ENCODE measurements at places on chromosomes 5 and 9. TPM values are rescaled to one million over a fixed set of nuclear protein-coding genes. Genes with fewer than 3 reads are reported as not detected.

GRCh38 chr9:107650995-107651394 lies 161.4 kb upstream of the KLF4 start:
- no peak for DNase-seq

GRCh38 chr5:169732841-169733240 lies 95.8 kb downstream of the DOCK2 start:
- no peak for DNase-seq

DNA sequence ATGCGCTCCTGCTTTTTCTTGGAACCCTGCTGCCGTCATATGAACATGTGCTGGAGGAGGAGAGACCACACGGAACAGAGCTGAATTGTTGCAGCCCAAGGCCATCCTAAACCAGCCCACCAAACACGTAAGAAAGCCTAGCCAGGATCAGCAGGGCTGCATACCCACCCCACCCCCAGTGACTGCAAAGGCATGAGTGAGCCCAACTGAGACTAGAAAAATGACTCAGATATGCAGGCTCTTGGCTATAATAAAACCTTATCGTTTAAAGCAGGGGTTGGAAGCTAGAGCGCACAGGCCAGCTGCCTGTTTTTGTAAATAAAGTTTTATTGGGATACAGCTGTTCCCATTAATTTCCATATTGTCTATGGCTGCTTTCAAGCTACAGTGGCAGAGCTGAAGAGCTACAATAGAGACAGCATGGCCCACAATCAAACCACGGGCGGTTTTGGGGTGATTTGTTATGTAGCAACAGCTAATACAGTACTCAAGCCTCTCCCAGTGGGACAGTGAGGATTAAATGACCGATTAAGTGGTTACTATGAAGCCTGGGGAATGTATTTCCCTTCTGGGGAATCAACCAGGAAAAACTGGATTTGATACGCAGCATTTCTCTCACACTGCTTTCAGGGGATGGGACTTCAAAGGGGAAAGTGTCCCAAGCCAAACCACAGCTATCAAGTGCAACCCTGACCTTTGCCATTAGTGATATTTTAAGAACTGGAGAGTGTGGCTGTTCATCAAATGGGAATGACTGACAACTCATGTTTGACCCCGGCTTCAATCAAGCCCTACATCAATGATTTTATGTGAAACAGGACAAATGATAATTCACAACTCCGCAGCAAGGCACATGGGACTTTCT lies 6.3 kb downstream of the SHB start:
- no peak for DNase-seq

DNA sequence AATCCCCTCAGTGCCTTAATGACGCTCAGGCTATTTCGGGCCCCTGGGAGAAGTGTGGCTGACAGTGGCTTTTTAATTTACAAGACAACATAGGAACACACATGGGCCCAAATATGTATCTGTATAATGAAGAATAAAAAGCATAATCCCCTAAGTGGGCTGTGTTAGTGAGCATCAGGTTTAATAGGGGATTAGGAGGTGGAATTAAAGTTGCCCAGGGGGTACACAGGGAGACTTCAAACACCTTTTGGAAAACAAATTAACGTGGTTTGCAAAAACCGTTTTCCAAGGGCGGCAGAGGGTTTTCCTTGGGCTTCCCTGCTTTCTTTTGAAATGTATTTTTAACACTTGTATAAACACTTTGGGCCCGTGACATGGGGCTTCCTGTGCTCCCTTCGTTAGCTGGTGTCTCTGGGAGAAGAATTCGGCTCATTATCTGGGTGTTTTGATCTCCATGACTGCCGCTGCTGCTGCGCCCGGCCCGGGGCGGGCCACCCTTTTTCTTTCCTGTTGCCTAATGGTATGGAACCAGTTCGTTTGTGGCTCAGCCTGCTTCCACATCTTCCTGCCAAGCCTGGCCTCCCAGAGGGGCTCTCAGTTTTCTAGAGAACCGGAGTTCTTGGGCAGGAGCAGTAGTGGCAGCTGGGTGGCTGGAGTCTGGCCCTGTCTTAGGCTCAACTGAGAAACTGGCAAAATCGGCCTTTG lies 173.0 kb downstream of the MACROH2A1 start:
- DNase-seq, result peak; percentile 88

DNA sequence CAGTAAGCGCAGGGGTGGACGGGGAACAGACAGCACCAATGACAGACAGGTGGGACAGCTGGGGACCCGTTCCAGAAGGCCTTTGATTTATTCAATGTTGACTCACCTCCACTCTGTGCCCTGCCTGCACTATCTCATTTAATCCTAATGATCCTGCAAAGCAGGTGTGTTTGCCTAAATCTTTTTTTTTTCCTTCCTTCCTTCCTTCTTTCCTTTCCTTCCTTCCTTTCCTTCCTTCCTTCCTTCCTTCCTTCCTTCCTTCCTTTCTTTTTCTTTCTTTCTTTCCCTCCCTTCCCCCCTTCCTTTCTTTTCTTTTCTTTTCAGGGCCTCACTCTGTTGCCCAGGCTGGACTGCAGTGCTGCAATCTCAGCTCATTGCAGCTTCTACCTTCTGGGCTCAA lies 17.1 kb upstream of the CORO2A start:
- DNase-seq, result no peak

GRCh38 chr5:149268928-149269557 lies 2.6 kb upstream of the AFAP1L1 start:
- no peak for DNase-seq

SLC25A48 gene
- total RNA-seq, result not detected

- no peak for DNase-seq
Observed at GRCh38 chr5:16994565-16994964, 58.5 kb upstream of the MYO10 start.

DNA sequence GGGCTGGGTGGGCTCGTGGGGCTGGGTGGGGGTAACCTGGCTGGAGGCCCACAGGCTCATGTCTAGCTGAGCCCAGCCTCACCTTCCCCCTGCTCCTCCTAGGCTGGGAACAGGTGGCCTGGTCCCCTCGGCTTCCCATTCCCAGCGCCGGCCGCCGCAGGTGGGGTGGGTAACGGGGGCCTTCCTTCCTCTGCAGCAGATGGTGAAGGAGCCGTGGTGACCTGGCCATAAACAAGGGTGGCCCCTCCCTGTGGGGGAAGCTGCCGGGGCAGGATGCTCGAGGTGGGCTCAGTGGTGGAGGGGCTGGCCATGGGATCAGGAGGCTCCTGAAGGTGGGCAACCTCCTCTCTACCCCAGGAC lies 41.0 kb upstream of the EGFL7 start:
- no peak for DNase-seq

BRD9 gene
- 38.2 TPM for total RNA-seq

DNA sequence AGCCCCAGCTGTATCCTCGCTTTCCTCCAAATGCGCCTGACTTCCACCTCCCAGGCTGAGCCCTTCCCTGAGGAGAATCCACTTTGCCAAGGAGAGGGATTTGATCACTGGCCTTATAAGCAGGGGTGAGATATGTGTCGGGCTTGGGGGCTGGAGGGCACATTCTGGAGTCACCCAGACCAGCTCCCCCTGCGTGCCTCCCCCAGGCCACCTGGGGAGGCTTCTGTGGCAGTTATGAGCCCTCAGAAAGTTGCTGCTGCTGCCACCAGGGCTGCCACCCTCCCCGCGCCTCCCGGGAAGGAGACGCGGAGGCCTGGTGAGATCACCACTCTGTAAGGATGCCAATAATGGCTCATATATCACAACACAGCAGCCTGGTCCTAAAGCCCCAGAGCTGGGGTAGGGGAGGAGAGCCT lies 211.5 kb downstream of the PAPPA start:
- DNase-seq, result no peak

DNA sequence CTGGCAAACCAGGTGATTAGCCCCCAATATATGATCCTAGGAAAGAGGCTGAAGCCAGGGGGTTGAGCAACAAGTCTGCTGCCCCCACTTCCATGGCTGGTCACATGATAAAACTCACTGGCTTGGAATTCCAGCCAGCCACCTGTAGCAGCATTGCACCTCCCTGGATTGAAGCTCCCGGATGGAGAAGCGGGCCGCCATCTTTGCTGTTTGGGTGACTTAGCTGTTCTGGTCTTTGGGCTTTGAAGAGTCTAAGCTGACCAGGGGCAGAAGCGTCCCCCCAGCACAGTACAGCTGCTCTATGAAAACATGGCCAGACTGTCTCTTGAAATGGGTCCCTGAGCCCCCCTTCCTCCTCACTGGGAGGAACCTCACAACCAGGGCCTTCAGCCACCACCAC lies 610.2 kb downstream of the ANXA1 start:
- no peak for DNase-seq

DNA sequence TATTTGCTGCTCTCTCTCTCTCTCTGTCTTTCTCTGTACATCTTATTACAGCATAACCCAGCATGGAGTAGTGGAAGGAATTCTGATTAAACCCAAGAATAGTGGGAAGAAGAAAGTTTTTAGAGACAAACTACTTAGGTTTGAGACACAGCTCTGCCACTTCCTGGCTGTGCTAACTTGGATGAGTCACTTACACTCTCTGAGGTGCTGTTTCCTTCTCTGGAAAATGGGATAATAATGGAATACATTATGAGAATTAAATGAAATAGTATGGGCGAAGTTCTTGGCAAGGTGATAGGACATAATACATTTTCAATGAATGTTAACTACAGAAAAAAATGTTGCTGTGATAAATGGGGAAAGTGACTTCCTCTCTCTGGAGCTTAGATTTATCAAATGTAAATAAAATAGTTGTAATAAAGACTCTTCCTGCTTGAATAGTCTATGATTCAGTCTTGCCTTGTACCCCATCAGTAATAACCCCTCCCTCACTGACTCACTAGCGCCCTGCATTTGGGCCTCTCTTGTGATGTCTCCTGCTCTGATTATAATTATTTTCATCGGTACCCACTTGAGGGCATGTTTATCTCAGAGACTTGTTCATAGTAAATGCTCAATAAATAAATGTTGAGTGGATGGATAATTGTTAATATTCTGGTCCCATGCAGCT lies 27.6 kb downstream of the KIF4B start:
- DNase-seq, result no peak

CHSY3 gene
- total RNA-seq, result 4.8 TPM
